Progenitor cell of endocrine pancreas (in vitro differentiated cells): ENCODE measurements at places on chromosomes 7 and 10.
A peak's percentile ranks its signal among the peaks of the same experiment; 100 is the strongest.

DNA sequence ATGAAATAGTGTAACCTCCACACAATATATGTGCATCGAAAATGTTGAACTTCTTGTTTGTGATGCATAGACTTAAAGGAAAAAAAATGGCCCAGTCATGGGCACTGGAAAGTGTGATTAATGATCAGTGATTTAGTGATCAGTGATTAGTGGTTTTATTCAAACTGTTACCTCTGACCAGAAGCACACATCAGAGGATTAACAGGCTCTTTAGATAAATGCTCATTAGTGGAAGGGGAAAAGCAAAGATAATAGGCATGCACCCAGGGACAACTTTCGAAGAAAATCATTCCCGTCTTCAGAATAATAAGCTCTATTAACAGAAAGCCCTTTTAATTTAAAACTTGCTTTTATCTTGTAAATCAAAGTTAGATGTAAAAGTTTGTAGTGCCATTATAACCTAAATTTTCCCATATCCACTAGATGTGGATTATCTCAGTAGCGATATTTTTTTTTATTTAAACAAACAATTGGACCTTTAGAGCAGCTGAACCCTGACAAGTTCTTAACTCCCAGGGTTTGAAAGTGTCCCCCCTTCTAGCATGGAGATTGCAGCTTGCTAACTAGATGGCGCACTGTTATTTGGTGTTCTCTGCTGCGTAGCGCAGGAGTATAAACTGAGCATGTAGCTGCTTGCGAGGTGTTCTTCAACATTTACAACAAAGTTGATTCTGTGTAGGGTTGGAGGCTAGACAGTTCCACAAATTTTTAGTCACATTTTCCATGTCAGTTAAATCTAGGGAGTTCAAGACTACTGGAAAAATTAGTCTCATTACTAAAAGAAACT lies at the start of gene CREB5:
CREB5 (plus strand) TSS at position 643 of the 787 bp plus-strand sequence. CDS start 397 bp downstream, outside the sequence.
- H3K4me1 ChIP-seq: peaks cover 13% of the 10 kb centered on the region
- H3K4me3 ChIP-seq: no peak within 1 kb of the TSS
- no peak for DNase-seq
- no peaks in the 10 kb centered on the region for H3K36me3 ChIP-seq

DNA sequence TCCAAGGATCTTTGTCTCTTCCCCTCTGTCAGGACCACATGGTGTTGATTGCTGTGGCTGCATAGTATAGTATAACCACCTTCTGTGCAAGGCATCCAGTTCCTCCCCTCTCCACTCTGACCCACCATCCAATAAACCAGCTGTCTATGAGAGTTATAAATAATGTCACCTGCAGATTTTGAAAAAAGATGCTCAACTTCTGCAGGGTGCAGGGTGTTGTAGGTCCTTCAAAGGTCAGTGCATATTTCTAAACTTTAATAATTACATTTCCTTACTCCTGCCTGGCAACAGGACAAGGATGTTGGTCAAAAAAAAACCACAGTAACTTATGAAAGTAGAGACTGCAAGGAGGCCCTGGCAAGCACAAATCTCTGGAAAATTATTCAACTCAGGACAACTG lies 166.2 kb downstream of the PKD1L1 start:
- peaks cover 2% of the 10 kb centered on the region for H3K36me3 ChIP-seq
- DNase-seq: no peak
- H3K27ac ChIP-seq: no peak overlapping the region
- no peaks in the 10 kb centered on the region for H3K27me3 ChIP-seq

- H3K36me3 ChIP-seq: peaks cover 9% of the 10 kb centered on the region
- no peaks in the 10 kb centered on the region for H3K27me3 ChIP-seq
- no peaks in the 10 kb centered on the region for H3K4me1 ChIP-seq
- no peak overlapping the region for H3K4me3 ChIP-seq
- DNase-seq: no peak
Observed at GRCh38 chr10:97012470-97012869, 173.3 kb downstream of the SLIT1 start.

DNA sequence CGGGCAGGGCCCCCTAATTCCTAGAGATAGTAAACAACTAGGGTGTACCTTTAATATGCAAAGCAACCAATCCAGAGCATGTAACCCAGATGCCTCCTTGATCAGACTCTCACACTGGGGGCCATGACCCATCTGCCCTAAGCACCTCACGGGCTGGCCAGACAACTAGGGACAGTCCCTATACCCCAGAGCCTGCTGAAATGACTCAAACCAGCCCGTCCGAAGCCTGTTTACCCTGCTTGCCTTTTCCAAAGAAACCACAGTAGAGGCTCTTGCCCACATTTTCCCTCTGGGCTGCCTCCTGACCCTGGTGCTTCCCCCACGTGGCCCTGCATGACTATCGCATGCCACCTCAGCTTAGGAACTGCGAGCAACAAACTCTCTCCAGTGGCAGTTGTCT lies 46.2 kb downstream of the RGS10 start:
- H3K4me1 ChIP-seq: peaks cover 18% of the 10 kb centered on the region
- DNase-seq: no peak
- no peaks in the 10 kb centered on the region for H3K36me3 ChIP-seq
- peaks cover 3% of the 10 kb centered on the region for H3K27me3 ChIP-seq
- H3K27ac ChIP-seq: no peak overlapping the region

DNA sequence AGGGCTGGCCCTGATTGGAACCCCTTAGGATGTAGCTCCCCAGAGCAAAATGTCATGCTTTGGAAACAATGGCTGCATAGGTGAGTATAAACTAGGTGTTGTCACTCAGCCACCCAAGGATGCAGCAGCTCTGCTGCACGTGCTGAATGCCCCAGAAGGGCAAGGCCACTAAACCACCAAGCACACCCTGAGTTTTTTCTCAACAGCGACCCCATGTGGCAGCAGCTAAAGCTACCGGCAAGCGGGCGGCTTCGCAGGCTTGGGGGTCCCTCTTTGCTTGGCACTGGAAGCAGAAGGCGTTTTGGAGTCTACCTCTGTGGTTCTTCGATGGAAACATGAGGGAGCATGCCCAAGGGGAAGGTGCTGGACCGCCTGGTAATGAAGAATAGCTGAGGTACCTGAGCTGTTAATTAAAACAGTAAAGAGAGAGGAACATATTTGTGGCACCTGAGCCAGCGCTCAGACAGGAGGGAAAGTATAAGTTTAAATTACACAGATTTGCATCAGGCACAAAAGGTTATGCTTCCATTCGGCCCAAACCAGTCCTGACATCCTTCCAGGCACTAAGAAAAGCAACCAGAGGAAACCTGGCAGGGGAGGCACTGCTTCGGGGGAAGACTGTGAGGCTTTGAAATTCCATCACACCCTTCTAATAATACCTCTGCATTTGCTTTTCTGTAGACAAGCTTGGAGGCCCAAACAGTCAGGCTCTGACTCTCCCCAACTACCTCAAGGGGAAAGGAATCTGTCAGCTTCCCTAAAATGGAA lies 152.1 kb downstream of the GFRA1 start:
- no peak for DNase-seq
- H3K27me3 ChIP-seq: no peaks in the 10 kb centered on the region
- no peaks in the 10 kb centered on the region for H3K36me3 ChIP-seq
- no peak overlapping the region for H3K27ac ChIP-seq
- H3K4me1 ChIP-seq: no peaks in the 10 kb centered on the region

DNA sequence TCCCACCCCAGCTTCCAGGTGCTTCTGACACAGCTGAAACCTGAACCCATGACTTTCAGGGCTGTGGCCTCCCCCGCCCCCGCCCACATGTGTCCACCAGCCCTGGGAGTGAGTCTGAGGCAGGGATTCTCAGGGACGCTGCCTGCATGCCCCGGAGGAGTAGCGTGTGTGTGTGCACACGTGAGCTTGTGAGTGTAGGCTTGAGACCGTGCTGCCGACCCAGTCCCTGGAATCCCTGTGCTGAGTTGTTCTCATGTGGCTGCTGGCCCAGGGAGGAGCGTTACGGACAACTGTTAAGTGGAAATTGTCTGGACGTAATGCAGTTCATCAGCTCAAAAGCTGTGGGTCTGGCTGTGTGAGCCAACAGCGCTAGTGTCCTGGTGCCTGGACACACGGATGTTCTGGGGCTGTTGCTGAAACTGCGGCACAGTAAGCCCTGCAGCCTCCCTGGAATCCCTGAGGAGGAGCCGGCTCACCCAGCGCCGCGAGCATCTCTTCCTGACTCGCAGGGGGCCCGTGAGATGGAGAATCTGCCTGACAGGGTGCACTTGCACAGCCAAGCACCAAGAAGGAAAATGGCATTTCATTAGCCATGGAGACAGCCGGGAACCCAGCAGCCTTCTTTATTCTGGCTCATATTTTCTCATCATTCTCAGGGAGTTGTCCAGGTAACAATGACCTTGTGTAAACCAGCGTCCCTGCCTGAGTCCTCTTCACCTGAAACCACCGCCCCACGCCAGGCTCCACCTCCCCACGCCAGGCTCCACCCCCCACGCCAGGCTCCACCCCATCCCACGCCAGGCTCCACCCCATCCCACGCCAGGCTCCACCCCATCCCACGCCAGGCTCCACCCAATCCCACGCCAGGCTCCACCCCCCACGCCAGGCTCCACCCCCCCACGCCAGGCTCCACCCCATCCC lies 603.9 kb downstream of the PTPRN2 start:
- no peaks in the 10 kb centered on the region for H3K36me3 ChIP-seq
- H3K4me3 ChIP-seq: no peak overlapping the region
- peaks cover 13% of the 10 kb centered on the region for H3K27me3 ChIP-seq
- DNase-seq: no peak
- peaks cover 3% of the 10 kb centered on the region for H3K4me1 ChIP-seq
- no peak overlapping the region for H3K27ac ChIP-seq

DNA sequence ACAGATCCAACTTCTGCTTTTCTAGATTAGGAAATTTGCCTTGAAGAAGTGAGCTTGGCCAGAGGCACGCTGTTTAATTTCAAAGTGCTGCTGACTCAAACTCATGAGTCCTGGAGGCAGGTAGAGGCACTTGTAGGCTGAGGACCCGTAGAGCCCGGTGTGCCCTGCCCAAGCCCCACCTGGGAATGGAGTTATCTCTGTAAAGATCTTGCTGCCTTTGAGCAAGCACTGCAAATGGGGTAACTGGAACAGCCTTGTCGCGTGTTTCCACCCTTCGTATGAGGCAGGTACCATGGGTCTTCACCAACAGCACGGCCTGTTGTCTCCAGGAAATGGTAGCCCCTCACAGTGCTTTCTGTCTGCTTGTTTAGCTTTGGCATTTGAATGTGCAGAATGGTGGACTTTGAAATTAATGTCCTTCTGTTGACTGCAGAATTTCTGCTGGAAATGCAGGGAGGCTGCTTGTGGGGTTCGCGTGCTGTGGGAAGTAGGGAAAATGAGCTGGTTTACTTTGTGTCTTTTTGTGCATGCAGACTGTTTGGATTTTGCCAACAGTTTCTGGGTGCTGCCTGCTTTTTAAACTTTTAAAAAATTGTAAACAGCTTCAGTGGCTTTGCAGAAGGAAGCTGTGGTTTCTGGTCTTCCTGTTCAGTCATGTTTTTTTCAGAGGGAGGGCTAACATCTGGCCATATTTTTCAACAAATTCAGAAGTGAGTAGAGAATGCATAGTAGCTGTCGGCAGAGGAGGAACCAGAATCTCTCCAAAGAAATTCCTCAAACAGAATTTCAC lies 27.2 kb downstream of the CCM2 start:
- H3K4me1 ChIP-seq: peaks cover 3% of the 10 kb centered on the region
- no peak for DNase-seq
- peaks cover 17% of the 10 kb centered on the region for H3K36me3 ChIP-seq

DNA sequence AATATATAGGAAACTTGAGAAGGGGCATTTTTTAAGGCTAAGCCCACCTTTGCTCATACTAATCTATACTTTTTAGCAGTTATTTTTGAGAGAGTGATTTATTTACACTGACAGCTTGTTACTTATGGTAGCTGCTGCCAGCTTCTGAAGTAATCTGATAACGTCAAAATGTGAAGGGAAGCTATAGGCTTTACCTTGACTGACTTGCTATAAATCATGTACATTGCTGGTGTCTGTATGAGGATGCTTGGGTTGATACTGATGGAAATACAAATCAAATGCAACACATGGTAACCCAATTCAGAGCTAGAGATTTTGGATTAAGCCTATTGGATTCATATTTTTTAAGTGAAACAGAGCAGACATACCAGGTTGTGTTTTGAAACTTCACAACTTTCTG lies 299.4 kb downstream of the LRMDA start:
- H3K27ac ChIP-seq: no peak overlapping the region
- peaks cover 14% of the 10 kb centered on the region for H3K27me3 ChIP-seq
- H3K4me1 ChIP-seq: peaks cover 19% of the 10 kb centered on the region

DNA sequence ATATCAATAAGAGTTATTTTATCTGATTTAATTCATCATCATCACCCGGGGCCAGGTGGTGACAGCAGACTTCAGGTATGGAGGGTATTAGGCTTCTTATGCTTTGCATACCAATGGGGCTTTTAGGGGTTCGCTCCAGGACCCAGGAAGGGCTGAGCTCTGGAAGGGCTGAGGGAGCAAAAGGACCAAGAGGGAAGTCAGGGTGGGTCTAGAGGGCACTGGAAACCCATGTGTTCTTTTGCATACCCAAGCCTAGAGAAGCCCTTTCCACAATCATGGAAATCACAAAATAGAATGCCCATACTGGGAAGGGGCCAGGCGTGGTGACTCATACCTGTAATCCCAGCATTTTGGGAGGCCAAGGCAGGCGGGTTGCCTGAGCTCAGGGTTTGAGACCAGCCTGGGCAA lies 30.9 kb upstream of the VCL start:
- peaks cover 7% of the 10 kb centered on the region for H3K4me1 ChIP-seq
- H3K27me3 ChIP-seq: no peaks in the 10 kb centered on the region
- no peak for DNase-seq

- DNase-seq: no peak
- H3K27me3 ChIP-seq: peaks cover 3% of the 10 kb centered on the region
- peaks cover 2% of the 10 kb centered on the region for H3K4me1 ChIP-seq
- H3K27ac ChIP-seq: no peak overlapping the region
- no peak overlapping the region for H3K4me3 ChIP-seq
- no peaks in the 10 kb centered on the region for H3K36me3 ChIP-seq
Observed at GRCh38 chr10:43199088-43199683, 60.9 kb downstream of the CSGALNACT2 start.

DNA sequence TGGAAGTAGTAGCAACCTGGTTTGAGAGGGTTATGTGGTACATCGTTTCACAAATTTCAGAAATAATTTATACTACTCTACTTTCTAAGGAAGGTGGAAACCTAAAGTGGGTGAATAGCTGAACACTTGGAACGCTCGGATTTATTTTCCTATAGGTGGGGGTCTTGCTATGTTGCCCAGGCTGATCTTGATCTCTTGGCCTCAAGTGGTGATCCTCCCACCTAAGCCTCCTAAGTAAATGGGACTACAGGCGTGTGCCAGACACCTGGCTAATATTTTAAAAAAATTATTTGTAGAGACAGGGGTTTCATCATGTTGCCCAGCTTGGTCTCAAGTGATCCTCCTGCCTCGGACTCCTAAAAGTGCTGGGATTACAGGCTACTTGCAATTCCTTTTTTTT lies 6.7 kb upstream of the KMT2E start:
- H3K27ac ChIP-seq: peak overlapping the region; percentile 95
- no peak for DNase-seq
- no peaks in the 10 kb centered on the region for H3K27me3 ChIP-seq
- peaks cover 54% of the 10 kb centered on the region for H3K4me1 ChIP-seq
- H3K4me3 ChIP-seq: peak overlapping the region; percentile 41

DNA sequence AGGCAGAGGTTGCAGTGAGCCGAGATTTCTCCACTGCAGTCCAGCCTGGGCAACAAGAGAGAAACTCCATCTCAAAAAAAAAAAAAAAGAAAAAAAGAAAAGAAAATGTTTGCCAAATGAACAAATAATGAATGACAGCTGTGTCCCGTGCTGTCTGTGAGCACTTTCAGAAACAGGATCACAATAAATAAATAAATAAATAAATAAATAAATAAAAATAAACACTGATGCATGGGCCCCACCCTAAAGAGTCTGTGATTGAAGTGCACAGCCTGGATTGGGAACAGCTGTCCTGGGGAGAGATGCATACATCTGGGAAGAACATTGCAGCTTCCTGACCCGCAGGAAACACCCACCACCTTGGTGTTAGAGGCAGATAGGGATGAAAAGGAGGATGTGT lies 123.6 kb downstream of the NPTX2 start:
- H3K36me3 ChIP-seq: no peaks in the 10 kb centered on the region
- DNase-seq: no peak
- H3K27me3 ChIP-seq: peaks cover 3% of the 10 kb centered on the region
- no peak overlapping the region for H3K27ac ChIP-seq
